Hippocampal formation (tissue), 2 donors: ENCODE measurements at places on chromosomes 7 and 10.

GRCh38 chr7:25515633-25516275 is 287.5 kb upstream of the NPVF start:
- DNase-seq: no peak

GRCh38 chr7:44390701-44391100 is 65.3 kb upstream of the CAMK2B start:
- DNase-seq: no peak

DNA sequence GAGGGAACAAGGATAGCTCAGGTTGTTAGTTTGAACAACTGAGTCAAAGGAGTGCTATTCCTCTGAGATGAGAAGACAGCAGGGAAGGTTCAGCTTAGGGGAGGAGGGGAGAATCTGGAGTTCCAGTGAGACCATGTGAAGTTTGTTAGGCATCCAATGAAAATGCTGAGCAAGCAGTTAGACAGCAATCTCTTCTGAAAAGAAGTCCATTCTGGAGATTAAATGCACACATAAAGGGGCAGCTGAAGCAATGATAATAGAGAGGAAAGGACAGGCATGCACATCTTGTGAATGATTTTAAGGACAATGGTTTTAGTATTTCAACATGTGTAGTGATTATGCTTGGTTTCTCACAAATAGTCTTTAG is 89.7 kb upstream of the GHITM start:
- no peak for DNase-seq

DNA sequence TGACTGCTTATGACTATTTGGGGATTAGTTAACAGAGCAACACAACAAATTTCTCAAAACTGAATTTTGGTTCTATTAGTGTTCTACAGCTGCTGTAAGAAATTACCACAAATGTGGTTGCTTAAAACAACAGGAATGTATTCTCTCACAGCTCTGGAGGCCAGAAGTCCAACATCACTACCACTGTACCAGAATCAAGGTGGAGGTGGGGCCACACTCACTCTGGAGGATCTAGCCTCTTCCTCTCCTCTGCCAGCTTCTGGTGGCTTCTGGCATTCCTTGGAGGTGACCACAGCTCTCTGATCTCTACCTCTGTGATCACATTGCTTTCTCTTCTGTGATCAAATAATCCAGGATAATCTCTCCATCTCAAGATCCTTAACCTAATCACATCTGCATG is 194.7 kb upstream of the BMPER start:
- no peak for DNase-seq

DNA sequence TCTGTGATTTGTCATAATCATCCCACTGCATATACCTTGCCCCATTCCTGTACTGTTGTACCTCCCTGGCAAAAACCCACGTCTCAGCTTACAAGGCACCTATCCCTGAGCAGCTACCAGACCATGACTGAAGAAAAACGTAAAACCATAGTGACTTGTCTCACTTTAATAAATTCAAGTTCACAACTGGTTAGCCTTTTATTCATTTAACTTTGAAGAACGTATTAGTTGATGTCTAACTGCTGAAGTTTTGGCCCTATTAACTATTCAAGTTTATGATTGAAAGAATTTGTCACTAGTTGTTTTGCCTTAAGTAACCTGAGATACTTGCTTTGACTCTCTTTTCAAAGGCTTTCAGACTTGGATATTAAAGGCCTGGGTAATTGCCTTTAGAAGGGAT is 59.7 kb downstream of the GALNT11 start:
- no peak for DNase-seq

- DNase-seq: no peak
These were observed 1326.3 kb downstream of the XPNPEP1 start for GRCh38 chr10:108597031-108597430.

DNA sequence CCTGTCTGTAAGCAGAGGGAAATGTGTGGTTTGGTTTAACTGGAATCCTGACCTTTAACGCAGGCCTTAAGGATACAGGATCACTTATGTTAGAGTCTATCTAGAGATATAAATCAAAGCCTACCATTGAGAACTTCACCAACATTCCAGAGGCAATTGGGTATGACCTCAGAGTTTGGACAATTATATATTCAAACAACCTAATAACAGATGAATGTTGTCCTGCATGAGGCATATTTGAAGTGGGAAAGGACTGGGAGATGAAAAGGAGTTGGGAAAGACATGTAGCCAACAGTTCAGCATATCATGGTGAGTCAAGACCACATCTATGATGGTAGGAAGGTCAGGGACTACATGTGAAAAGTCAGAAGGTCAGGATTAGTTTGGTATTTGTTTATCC is 274.2 kb downstream of the DOCK4 start:
- DNase-seq: no peak

- no peak for DNase-seq
These were observed 91.6 kb downstream of the MICALL2 start for GRCh38 chr7:1367501-1368183.

- no peak for DNase-seq
These were observed 133.2 kb upstream of the C7orf33 start for GRCh38 chr7:148457310-148457921.

GRCh38 chr7:47355684-47356083 is 226.2 kb downstream of the TNS3 start:
- DNase-seq: no peak
